ENCODE measurements at places on chromosomes 6 and 20.

DNA sequence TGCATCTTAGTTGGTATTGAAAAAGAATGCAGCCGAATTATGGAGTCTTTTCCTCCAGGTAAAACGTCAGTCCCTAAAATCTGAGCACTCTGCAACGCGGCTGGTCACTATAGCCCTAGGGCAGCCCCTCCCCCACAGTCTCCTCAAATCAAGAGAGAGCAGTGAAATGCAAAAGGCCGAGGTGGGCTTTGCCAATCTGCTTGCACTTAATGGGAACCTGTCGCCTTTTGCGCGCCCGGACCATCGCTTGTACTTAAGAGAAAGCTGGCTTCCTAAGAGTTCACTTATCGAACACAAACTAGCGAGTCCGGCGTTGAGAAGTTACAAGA is 447 bp downstream of the MCM3 start:
- peak; percentile 70 for DNase-seq

DNA sequence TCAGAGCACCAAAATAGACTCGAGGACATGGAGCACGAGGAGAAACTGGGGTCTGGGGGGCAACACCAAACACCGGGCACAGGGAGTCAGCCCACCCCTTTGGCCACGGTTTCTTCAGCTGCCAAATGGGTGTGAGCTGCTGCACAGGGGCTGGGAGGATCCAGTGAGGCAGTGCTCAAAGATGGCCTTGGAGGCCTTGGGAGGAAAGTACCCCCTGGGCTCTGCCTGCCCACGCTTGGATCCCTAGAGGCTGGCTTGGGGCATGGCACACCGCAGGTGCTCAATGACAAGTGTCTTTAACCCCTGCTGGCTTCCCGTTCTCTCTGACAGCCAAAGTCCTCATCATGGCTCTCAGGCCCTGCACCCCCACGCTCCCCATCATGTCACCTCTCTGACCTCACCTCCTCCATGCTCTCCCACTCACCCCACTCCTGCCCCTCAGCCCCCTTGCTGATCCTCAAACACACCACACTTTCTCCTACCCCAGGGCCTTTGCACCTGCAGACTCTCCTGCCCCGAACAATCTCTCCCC is 190.3 kb downstream of the ANKRD60 start:
- DNase-seq, result no peak

- DNase-seq, result no peak
Measured at GRCh38 chr6:37704923-37705238, 7.2 kb upstream of the MDGA1 start.

DNA sequence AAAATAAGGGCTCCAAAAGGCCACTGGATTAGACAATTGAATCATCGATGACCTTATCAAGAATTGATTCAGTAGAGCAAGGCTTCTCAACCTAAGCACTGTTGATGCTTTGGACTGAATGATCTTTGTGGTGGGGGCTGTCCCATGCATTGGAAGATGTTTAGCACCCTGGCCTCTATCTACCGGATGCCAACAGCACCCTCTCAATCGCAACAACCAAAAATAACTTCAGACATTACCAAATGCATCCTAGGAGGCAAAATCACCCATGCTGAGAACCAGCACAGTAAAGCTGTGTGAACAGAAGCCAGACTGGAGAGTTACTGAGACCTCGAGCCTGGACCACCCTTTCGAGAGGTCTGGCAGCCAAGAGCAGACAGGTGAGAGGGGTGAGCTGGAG is 67.5 kb downstream of the TBC1D7 start:
- DNase-seq, result no peak

DNA sequence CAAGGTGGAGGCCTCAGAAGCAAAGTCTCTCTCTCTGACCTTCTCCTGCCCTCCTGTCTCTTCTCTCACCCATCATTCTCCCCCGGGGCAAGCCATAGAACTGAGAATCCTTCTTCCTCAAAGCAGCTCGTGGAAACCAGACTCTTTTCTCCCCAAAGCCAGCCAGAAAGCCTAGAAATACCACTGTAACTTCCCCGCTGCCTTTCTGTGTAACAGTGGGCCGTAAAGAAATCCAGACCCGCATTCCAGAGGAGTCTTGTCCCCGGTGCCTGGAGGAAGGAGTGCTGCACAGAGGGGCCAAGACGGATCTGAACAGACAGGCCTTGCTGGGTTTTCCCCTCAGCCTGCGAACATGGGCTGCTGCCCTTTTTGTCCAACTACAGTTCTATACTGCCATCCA is 977 bp upstream of the SLC22A2 start:
- no peak for DNase-seq

DNA sequence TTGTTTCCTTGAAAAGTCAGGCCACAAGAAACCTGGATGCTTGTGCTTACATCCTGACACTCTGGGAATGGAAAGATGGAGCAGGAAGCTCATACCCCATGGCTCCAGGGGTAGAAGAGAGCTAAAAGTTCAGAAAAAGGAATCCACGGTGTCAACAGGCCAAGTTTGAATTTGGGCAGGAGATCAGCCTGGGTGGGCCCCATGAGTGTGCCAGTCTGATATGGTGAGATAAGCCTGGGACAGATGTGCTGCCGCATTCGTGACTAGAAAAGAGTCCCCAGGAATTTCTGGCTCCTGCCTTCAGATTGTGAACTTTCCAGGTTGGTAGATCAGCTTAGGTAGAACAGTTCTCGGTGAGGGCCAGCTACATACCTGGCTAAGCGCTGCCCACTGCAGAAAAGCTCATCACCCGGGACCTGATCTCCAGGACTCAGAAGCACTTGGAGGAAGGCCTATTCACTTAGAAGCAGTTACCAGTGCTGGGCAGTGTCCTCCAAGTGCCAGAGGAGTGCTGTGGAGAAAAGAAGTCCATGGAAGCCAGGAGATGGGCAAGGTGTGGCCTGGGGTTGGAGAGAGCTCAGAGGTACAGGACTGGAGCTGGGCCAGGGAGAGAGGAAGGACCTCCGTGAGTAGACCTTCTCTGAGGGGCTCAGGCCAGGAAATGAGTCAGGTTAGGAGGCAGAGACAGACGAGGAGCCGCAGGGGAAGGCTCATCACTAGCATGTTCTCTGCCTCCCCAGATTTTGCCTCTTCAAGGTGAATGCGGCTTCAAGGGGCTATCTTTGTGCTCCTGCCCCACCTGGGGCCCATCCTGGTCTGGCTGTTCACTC is at the start of gene TSPO2:
Gene TSPO2, plus strand, starts transcription at position 242 of the 830 bp plus-strand sequence. Its CDS starts 519 bp downstream, at position 761.
- DNase-seq, result no peak

DNA sequence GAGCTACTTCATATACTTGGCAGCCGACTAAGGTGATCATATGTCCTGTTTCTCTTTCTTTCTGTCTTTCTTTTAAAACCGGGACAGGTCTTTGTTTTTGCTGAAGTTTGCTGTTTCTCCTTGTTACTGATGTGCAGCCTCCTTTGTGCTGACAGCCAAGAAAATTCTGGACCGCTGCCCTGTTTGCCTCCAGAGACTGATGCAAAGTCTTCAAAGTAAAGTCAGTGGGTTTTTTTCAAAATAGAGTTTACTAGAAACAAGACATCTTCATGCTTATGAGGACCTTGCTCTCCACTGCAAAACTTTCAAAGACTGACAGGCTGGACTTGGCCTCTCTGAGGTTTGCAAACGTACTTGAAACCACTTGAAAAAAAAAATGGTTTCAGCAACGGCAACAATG is 510.5 kb upstream of the MAP3K7 start:
- DNase-seq, result no peak

DNA sequence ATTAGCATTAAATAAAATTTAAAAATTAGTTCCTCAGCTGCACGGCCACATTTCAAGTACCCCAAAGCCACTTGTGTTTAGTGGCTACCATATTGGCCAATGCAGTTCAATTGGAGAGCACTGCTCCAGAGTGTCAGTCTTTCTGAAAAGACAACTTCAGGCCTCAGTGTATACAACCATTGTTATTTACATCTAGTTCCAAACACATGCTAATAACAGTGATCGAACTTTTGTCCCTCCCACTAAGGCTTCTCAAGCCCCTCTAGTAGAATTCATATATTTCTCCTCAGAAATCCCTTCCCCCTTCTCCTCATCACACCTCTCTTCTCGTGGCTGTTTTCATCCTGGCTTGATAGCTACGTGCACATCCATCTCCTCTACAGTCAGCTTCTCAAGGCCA is 32.9 kb downstream of the HIVEP2 start:
- DNase-seq, result no peak

DNA sequence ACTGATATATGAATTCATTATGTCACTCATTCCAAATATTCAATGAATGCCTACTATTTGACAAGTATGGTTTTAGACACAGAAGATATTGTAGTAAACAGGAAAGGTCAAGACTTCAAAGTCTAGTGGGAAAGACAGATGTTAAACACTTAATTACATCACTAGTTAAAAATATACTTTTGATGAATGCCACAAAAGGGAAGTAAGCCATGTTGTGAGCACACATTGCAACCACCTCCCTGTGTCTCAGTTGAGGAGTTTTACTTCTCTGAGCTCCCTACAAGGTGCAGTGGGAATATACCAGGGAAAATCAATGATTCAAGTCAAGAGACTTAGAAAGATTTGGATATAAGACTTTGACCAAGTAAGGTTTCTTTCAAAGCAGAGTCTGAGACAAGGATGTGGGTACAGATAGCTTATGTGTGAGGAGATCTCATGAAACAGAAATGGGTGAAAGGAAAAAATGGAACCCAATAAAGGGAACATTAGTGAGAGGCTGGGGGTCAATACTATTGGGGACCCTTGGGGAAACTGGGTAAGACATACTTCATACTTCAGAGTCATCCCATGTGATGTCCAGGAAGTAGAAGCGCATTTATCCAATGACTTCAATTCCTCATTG is 503.7 kb downstream of the KIF16B start:
- no peak for DNase-seq

DNA sequence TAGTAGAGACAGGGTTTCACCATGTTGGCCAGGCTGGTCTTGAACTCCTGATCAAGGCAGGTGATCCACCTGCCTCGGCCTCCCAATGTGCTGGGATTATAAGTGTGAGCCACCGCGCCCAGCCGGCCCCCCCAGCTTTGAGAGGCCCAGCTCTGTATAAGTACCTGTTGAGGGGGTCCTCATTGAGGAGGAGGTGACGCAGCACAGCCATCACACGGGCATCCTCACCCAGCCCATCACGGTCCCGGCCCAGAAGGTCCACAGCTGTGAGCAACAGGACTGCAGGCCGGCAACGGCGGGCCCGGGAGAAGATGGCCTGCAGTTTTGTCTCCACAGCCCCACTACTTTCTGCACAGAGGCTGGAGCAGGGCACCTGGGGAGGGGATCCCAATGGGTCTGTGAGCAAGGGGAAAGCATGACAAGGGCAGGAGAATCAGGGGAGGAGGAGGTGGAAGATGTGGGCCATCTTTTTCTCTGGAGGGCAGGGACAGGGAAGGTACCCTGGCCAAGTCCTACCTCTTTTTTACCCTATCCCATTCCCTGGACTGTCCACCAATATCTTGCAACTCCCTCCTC is 7.7 kb downstream of the GNMT start:
- DNase-seq, result no peak

GRCh38 chr20:1874450-1875182 is 20.6 kb upstream of the SIRPA start:
- no peak for DNase-seq

- DNase-seq, result no peak
Measured at GRCh38 chr6:49541210-49541724, 9.2 kb upstream of the C6orf141 start.

GRCh38 chr6:14610141-14610540 is 492.6 kb downstream of the CD83 start:
- no peak for DNase-seq

DNA sequence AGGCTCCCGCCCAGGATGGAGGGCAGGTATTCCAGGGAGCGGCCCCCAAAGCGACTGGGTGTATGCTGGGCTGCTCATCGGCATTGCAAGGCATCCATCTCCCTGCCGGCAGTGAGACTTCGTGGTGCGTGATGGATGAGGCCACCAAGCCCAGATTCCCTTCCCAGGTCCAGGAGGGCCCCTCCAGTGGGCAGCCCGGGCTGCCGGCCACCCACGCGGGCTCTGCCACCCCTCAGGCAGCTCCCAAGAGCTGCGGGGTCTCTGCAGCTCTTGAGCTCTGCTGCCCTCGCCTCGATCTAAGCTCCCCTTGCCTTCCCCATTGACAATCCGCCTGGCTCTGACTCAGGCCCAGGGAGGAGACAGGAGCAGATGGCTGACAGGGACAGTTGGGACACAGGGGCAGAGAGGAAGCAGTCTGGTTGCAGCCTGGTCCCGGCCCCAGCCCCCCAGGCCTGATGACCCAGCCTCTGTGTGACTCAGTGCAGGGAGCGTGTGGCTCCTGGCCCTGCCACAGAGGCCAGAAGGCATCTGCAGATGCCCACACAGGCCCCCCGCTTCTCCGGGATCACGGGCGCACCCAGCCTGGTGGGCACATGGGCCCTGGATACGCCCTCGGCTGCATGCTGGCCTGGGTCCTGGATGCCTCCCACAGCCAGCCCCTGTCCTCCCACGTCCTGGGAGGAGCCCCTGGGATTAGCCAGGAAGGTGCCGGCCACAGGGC is 33.0 kb downstream of the SLCO4A1 start:
- DNase-seq, result no peak

GRCh38 chr6:68575765-68576439 is 59.2 kb upstream of the ADGRB3 start:
- no peak for DNase-seq

DNA sequence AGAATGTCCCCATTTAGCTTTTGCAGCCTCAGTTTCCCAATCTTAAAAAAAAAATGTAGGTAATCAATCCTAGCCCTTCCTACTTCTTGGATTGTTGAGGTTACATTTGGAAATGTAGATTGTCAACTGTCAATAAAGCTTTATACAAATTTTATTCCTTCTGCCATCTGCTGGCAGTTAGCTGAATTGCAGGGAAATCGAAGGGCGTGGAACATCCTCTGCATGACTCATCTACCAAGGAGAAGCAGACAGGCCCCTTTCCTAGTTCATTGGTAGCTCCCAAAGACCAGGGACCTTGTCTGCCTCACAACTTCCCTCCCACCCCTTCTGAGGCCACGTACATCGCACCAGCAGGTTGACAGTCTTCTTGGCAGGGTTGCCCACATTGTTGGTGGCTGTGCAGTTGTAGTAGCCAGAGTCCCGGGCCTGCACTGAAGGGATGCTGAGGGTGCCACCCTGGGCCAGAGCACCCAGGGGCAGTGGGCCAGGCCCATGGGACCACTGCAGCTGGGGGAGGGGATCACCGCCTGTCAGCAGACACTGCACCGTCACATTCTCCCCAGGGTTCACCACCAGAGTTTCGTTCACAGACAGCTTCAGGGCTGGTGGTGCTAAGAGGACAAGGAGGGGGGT is 43.6 kb downstream of the MDGA1 start:
- peak; percentile 66 for DNase-seq

DNA sequence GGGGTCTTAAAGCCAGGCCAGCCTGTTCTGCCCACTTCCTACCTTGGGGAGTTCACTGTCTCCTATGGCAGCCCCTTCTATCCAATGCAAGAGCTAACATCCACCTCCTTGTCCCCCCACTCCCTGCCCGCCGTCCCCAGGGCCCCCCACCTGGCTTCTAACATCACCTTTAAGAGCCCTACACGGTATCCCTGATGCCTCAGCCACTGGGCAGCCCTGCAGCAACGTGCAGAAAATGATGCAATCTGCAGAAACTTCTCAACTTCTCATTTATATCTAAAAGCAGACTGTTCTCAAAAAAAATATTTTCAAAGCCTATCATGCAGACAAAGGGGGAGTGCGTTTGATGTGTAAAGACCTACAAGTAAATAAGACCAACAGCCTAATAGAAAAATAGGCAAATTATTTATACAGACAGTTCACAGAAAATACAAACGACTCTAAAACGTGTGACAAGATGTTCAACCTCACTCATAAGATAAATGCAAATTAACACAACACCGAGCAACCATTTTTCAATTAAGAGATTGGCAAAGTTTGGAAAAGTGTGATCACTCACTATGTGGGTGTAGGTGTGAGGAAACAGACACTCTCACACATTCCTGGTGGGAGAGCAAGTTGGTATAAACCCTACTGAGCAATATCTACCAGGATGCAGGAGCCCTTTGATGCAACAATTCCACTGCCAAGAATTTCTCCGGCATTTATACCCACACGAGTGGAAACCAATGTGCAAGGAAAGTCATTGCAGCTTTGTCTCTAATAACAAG is 15.1 kb upstream of the HCK start:
- no peak for DNase-seq
